Activated CD4-positive, alpha-beta T cell treated with anti-CD3 and anti-CD28 coated beads for 24 hours (primary cell): ENCODE measurements at places on chromosomes 5 and 9.

DNA sequence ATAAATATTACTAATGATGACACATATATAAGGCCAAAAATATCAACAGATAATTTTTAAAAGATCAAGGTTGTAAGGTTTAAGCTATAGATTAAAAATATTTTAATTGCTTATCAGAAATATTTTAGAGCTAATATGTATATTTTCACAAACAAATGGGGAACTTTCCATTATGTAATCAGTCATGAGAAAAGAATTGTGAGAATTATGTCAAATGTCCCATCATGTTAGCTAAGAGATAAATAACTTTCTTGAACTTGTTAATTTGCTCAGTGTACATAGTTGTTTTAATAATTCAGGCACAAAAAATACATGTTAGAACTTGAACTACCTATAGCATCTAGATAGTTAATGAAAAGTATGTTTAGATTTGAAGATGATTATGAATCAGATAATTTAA is 67.7 kb downstream of the SYK start:
- no peak for DNase-seq

DNA sequence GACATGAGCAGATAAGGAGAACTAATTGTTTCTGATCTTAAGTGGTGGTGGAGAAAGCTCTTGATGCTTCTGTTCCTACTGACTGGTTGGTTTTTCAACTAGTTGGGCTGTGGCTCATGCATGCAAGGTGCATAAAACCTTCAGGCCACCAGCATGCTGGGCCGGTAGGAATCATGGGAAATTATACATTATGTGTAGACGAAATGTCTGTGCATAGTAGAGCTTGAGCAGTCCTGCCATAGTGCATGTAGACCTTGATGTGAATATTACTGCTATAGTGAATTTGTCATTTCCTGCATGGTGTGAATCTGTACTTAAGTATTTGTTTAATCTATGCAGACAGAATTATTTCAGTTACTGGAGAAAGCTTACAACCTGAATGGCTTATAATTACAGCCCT is 433.6 kb upstream of the ADAMTSL1 start:
- no peak for DNase-seq

GRCh38 chr5:80439213-80439612 is 31.3 kb downstream of the ZFYVE16 start:
- DNase-seq: no peak

DNA sequence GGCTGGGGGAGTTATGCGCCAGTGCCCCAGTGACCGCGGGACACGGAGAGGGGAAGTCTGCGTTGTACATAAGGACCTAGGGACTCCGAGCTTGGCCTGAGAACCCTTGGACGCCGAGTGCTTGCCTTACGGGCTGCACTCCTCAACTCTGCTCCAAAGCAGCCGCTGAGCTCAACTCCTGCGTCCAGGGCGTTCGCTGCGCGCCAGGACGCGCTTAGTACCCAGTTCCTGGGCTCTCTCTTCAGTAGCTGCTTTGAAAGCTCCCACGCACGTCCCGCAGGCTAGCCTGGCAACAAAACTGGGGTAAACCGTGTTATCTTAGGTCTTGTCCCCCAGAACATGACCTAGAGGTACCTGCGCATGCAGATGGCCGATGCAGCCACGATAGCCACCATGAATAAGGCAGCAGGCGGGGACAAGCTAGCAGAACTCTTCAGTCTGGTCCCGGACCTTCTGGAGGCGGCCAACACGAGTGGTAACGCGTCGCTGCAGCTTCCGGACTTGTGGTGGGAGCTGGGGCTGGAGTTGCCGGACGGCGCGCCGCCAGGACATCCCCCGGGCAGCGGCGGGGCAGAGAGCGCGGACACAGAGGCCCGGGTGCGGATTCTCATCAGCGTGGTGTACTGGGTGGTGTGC is at the start of gene RXFP3:
TSS of gene RXFP3 (plus strand) at position 6 of the 636 bp plus-strand sequence. CDS start at position 361, 355 bp downstream.
- DNase-seq: no peak

DNA sequence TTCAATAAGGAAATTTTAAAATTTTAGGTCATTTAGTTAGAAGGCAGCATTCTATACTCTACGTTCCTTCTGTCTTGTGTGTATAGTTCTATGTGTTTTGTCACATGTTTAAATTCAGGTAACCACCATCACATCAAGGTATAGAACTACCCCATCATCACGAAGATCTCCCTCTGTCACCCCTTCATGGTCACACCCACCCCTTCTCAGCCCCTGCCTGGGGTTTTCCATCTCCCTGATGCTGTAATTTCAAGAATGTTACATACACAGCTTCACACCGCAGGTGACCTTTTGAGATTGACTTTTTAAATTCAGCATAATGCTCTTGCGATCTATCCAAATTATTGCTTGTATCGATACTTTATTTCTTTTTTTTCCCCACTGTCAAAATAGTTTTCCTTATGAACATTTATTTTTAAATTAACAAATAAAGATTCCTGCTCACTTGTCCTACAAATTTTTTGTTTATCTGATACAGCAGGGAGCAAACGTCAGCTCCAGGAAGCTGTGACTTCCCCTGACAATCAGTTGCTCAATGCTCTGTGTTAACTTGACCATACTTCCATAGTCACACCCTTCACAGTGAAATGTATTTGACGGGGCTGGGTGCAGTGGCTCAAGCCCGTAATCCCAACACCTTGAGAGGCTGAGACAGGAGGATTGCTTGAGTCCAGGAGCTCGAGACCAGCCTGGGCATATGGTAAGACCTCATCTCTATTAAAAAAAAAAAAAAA is 10.2 kb downstream of the BTNL8 start:
- DNase-seq: no peak

DNA sequence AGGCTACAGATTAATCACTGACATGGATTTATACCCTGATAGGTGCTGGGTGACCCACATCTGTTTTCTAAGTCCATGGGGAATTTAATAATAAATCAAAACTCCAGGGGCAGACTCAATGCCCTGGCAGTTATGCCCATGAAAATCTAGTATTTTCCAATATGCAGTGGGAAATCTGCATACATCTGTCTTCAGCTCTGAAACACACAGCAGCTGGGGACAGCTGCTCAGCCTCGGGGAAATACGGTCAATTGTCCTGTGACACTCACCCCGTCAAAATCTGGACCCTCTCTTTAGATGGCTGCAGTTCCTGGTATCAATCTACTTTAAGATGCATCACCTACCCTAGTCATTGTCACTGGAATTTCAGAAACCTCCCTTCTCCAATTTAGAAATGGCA is 12.7 kb upstream of the C1QTNF3 start:
- no peak for DNase-seq
